ENCODE measurements at places on chromosomes 1 and 21.

- DNase-seq: peak; percentile 76
These were observed 245.3 kb upstream of the RAB4A start for GRCh38 chr1:229025576-229025975.

DNA sequence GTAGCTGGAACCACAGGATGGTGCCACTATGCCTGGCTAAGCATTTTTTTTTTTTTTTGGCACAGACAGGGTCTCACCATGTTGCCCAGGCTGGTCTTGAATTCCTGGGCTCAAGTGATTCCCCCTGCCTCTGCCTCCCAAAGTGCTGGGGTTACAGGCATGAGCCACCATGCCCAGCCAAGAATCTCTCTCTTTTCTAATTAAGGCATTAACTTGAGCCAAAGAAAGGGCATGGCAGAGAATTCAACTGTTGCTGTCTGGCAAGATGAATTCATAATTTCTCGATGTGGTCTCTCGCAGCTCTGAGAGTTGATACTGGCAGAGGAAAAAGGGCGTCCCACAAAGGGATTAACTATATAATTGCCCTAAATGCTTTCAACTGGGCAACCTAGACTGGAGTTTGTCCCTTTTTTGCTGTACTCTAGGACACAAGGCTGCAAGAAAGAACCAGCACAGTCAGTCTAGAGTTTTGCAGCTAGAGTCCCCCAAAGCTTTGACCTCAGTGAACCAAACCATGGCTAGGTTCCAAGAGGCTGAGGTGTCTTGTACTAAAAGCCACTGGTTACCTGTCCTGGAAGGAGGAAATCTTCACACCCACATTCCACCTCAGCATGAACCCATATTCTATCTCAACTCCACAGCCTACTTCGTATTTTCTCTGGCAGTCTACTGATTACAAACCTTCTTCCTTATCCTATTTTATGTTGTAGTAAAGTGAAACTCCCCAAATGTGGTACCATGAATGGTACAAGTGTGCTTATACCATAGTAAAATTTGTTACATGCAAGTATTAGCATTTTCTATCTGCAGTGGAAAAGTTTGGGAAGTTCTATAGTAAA is 51.2 kb downstream of the OPTC start:
- no peak for DNase-seq

DNA sequence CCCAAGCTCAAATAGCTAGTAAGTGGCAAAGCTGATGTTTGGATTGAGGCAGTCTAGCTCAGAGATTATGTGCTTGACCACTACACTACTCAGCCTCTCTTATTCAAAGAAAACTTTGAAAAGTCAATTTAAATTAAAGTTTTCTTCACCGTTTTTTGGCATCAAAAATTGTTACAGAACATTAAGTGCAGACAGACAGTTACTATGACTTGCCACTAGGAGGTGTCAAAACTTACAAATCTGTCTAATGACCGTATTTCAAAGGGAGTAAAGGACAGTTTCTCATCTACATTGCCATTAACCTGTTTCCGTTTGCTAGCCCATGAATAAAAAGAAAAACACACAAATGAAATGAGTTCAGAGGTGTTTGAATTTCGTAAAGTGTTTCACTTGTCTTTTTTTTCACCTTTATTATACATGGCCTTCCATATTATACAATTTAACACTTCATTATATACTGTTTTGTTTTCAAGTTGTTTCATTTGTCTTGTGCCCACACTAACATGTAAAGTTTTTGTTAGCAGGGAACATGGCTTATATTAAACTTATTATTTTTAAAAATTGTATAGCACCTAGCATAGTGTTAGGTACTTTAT is 57.4 kb upstream of the MTF2 start:
- DNase-seq: peak; percentile 56

DNA sequence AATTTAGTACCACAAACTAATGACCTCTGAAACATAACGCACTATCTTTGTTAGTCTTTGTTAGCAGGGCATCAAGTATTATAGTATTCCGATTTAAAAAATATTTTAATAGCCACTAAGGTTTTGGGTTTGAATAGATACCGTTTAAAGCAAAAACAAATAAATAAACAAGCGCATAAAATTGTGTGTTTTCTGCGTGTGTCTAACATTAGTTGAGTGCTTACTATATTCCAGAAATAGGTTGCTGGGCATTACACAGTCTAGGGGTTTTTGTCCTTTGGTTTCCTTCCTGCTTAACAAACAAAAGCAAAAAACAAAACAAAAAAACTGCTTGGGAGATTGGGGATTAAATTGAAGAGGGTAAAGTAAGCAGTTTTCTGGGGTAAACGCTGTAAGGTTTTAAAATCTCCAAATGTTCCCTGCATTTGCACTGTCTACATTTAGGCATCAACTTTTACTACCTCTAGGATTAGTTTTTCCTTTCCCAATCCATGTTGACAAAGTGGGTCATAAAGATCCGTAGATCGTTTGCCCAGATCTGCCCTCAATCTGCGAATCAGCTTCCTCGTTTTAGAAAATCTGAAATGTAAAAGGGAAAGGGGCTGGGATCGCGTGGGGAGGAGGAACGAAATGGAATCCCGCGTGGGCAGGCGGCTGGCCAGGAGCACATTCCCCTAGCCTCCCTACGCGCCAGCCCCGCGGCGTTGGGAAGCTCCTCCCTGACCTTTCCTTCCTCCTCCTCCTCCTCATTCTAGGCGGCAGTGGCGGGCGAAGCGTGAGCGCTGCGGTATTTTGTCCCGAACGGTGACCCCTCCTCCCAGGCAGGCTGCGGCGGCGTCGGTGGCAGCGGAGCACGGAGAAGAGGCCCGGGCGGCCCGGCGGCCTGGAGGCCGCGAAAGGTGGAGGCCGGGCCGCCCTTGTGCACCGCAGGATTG is at the start of gene KCTD3:
TSS of gene KCTD3 (plus strand) at position 749 of the 935 bp plus-strand sequence. CDS start 382 bp downstream, outside the sequence.
- peak; percentile 77 for DNase-seq

DNA sequence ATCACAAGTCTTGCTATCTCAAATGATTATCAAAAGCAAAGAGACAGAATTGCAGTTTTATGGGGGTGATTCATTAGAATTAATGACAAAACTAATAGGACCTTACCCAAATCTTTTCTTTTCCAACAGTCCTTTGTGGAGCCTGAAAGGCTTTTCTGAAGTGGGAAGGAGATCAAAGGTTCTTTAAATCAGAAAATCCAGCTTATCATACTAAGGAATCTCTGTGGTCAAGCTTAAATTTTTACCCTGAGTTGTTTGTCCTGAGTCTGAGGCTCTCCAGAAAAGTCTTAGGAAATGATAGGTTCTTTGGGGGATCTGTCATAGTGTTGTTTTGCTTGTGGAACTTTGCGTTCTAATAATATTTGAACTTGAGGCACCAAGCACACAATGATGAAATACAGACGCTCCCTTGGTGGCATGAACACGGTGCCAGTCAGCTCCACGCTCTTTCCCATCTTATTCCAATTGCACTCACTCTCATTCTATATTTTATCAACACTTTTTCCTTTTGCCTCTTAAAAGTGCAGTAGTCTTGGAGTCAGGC is 38.0 kb upstream of the COL24A1 start:
- no peak for DNase-seq

DNA sequence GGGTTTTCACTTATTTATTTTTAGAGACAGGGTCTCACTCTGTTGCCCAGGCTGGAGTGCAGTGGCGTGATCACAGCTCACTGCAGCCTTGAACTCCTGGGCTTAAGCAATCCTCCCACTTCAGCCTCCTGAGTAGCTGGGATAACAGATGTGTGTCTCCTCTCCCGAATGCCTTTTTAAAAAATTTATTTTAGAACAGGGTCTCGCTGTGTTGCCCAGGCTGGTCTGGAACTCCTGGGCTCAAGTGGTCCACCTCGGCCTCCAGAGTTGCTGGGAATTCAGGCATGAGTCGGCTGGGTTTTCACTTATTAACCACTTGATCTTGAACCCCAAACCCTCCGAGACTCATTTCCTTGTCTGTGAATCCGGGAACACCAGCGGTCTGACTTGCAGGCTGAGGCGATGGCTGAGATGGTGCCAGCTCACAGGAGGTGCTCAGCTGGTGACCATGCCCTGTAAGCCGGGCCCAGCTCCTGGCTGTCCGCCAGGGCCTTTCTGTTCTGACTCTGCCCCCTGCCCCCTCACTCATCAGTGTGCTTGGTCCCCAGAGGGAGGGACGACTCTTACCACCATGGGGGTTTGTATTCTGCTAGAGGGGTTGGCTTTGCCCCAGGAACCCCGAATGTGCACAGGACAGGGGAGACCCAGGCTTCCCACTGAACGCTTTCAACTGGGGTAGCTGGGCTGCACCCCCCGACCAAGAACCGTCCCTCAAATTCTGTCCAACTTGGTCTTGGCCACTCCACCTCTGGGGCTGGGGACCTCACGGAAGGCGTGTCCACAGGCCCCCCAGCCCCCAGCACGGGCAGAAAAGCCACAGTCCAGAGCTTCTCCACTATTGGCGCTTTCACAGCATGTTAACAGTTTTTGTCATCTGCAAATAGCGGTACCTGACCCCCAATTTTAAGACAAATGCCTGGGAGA is 22.5 kb downstream of the MMEL1 start:
- DNase-seq: no peak

DNA sequence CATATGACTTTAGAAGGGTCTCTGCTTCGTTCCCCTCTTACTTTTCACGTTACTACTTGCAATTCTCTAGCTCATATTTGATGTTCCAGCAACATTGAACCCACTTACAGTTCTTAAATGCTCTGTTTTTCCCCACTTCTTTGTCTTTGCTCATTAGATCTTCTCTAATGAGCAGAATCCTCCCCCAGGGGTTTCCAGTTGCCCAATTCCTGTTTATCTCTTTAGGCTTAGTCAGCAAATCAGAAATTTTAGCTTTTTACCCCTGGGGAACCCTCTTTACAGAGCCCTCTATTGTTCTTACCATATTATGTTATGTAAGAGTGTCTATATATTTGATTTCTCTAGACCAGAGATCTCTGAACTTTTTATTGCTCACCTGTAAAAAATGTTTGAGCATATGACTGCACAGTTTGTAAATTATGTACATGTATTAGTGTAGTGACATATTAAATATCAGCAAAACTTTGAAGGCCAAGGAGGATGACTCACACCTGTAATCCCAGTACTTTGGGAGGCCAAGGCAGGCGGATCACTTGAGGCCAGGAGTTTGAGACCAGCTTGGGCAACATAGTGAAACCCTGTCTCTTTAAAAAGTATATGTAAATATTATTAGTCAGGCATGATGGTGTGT is 71.4 kb downstream of the FNBP1L start:
- DNase-seq: no peak

- peak; percentile 10 for DNase-seq
These were observed 88.8 kb upstream of the GPR52 start for GRCh38 chr1:174358786-174359453.

DNA sequence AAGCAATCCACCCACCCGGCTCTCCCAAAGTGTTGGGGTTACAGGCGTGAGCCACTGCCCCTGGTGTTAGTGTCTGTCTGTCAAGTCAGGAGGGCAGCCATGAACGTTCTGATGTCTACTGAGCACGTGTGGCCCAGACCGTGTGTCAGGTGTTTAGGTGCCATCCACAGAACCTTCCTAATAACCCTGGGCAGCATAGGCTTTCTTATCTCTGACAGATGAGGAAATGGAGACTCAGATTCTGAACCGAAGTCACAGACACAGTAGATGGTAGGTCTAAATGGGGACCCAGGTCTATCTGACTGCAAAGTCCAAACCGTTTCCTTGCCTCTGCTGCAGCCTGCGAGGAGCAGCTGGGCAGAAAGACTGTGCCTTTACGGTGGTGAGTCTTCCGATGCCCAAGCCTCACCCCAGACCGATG is 622 bp upstream of the IL6R start:
- no peak for DNase-seq

DNA sequence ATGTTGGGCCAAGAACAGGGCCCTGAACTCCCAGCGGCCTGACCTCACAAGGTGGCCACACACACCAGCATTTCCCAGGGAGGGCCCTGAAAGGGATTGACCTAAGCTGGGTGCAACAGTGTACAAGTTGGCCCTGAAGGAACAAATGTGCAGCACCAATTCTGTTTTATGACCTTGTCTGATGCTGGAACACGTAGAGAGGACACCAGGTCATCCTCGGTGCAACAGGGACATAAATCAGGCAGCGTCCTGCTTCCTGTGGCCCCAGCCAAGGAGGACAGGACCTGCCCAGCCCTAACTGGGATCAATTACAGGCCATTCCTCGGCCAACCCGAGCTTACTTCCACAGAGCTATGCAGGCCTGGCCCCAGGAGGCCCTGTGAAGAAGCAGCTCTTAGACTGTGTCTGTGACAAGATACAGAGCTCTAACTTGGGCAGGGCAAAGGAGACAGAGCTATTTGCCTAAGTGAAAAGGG is 12.8 kb upstream of the PHC2 start:
- DNase-seq: no peak
